Sigmoid colon (tissue), 7 donors: ENCODE measurements at places on chromosomes 16 and 17. TPM values are rescaled to one million over a fixed set of nuclear protein-coding genes. Genes with fewer than 3 reads are reported as not detected.
A peak's percentile ranks its signal among the peaks of the same experiment; 100 is the strongest.

GRCh38 chr17:5832886-5833285 lies 237.3 kb upstream of the WSCD1 start:
- no peaks in the 10 kb centered on the region for H3K4me1 ChIP-seq
- H3K4me3 ChIP-seq, result no peak overlapping the region
- no peak for DNase-seq
- H3K27me3 ChIP-seq, result no peaks in the 10 kb centered on the region
- H3K36me3 ChIP-seq, result no peaks in the 10 kb centered on the region
- no peak overlapping the region for H3K27ac ChIP-seq

DNA sequence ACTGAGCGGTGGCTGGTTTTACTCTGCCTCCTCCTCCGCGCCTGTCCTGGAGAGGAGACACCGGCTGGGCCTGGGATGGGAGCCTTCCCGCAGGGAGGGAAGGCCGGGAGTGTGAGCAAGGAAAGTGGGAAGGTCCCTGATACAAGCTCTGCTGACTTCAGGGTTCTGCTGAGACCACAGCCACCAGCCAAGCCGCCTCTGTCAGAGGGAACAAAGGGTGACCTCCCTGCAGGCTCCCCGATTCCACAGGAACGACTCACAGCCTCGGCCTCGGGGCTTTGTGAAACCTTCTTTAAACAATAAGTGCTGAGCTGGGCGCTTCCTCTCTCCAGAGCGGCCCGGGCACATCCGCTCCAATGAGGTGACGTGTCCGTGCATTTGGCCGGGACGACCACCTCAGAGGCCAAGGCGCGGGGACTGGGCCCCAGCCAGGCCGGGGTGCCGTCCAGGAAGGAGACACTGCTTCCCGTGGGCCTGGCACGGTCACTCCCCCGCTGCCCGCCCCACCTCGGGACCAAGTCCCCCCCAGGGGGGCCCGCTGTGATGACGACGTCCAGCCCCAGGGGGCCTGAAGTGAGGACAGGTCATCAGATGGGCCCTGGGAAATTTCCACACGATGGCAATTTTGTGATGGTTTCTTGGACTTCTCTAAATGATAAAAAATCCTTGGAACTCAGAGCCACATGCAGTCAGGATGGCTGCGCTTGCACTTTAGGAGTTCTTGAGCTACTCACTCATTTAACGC lies 11.8 kb upstream of the CIBAR2 start:
- H3K36me3 ChIP-seq, result no peaks in the 10 kb centered on the region
- peak overlapping the region; percentile 68 for H3K27ac ChIP-seq
- no peak overlapping the region for H3K4me3 ChIP-seq
- no peaks in the 10 kb centered on the region for H3K27me3 ChIP-seq
- peak; percentile 86 for DNase-seq

DNA sequence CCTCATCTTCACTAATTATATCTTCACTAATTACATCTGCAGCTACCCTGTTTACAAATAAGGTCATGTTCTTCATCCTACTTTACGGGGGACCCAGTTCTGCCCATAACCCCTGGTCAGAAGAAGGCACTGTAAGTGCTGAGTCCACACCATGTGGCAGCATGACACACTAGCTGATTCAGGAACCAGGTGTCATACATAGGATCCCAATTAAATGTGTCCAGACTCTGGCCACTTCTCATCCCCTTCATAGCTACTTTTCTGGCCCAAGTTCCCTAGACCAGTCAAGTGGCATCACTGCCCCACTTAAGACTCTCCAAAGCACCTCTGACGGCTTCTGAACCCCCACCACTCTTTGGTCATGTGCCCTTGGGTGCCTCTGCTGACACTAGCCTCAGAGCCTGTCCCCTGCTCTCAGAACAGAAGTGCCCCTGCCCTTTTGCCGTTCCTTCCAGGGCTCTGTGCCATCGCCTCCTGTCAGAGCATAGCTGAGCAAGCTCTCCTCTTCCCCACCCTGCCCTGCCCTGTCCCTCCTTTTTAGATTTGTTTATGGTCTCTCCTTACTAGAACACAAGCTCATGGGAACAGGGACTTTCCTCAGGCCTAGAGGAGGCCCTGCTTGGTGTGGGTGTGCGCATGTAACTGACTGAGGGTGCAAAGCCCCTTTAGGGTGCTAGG lies 61.1 kb downstream of the B9D1 start:
- no peaks in the 10 kb centered on the region for H3K27me3 ChIP-seq
- no peaks in the 10 kb centered on the region for H3K36me3 ChIP-seq
- no peak overlapping the region for H3K4me3 ChIP-seq
- DNase-seq, result peak; percentile 50
- H3K4me1 ChIP-seq, result peaks cover 35% of the 10 kb centered on the region
- H3K27ac ChIP-seq, result no peak overlapping the region

The ADAD2 gene
- polyA plus RNA-seq, result not detected

The CTF1 gene
- polyA plus RNA-seq, result 0.46 TPM

The KRT25 gene
- polyA plus RNA-seq, result not detected

The SECTM1 gene
- polyA plus RNA-seq, result 105 TPM

The KRTAP3-1 gene
- not detected for polyA plus RNA-seq

The CCL1 gene
- polyA plus RNA-seq, result not detected
